KBM-7 (cell line): ENCODE measurements at places on chromosomes 6 and 20.

- DNase-seq = peak; percentile 22
Measured at GRCh38 chr6:792662-793061, 99.7 kb upstream of the EXOC2 start.

- peak; percentile 93 for DNase-seq
Measured at GRCh38 chr20:53922901-53923314, 147.5 kb downstream of the BCAS1 start.

- peak; percentile 59 for DNase-seq
Measured at GRCh38 chr6:19851241-19852089, 14.3 kb downstream of the ID4 start.

GRCh38 chr20:59431014-59431413, 130.6 kb downstream of the EDN3 start:
- no peak for DNase-seq

DNA sequence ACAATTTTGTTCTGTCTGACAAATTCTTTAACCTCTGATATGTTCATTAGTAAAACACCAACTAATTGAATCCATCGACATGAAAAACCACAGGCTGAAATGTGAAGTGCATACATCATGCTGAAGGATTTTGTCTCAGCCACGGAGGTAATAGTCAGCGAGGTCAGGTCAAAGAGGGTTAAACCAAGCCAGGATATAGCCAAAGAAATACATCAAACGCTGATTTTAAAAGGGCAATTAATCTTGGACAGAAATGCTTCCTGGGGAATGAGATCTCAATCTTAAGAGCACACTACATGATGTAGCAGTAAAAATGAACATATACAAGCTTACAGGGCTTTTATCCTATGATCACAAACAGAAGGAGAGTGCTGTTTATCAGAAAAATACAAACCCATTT, 106.7 kb downstream of the PRDM1 start:
- no peak for DNase-seq

DNA sequence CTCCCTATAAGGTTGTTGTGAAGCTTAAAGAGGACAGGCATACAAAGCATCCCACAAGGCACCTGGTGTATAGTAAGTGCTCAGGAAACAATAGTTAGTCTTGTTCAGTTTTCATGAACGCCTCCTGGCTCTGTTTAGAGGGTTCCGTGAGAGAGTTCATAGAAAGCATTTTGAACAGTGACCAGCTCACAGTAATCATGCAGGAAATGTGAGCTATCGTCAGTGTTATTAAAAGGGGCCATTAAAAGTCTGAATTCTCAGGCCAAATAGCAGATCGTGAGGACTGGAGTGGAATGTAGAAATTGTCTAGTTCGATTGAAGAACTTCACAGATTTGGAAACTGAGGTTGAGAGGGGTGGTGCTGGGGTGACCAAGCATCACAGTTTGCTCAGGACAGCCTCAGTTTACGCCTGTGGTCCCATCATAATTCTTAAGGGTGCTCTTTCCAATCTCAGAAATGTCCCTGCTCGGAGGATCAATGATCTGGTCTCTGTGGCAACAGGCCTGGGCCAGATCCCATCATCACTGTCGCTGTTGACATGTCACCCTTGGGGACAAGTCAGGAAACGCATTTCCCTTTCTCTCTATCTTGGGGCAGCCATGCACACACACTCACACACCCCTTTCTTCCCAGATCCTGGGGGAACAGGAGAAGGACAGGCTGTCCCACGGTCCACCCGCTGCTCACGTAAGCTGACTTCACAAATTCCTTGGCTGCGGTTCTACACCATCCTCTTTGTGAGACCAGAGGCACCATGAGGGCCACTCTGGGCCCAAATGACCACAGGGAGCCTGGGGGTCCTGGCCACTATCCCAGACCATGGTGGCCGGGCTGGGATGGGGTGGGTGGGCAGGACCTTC, 7.2 kb downstream of the TGM2 start:
- DNase-seq = no peak

- DNase-seq = no peak
Measured at GRCh38 chr6:134223796-134224420, 94.0 kb downstream of the SGK1 start.

DNA sequence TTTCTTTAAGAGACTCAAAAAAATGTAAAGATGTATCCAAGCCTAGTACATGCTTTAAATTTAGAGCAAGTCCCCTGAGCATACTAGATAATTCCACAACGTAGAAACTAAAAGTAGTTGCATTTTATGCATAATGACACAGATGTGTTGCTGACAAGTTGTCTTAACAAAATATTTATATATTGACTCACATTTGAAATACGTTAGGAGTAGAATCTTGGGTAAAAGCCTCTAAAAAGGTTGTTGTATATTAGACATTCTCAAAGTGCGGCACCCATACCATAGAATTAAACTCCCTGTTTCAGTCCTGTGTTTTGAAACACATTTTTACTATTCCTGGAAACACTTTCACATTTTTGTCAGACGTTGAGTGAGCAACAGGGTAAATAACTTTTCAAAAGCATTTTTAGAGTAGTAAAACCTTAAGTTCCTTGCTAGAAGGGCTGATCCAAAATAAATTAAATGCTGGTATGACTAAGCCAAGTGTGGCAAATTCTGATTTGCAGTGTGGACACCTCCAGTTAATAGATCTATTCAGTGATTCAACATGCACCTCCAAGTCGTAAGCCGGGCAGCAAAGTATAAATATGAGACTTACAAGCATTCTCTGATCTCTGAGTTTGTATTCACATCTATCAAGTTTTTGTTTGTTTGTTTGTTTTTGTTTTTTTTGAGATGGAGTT, 97.5 kb downstream of the GMDS start:
- DNase-seq = no peak

DNA sequence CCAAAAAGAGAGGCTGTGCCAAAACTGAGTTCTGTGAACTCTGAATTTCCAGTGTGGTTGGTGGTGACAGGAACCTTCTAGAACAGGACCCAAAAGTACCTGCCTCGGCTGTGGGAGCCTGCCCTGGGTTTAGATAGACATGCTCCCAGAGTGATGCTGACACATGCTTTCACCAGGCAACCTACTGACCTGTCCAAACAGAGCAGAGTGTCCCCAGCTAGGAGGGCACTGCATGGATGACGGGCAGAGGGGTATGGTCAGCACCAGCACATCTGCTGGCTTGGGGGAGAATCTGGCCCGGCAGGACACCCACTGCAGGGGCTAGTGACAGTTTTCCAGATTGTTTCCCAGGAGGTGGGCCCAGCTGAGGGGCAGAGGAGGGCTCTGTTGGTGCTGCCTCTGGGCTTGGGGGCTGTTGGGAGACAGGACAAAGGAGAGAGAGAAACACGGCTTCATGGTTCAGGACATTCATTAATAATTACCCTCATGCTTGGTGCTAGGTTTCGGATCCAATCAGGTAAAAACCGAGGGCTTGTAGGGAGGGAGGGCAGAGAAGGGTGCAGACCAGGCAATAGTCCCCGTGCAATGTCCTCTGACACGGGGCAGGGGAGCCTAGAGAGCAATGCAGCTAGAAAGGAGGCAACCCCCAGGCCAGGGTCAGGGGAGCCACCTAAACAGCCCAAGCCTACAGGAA, 15.0 kb downstream of the KCNK5 start:
- DNase-seq = no peak

DNA sequence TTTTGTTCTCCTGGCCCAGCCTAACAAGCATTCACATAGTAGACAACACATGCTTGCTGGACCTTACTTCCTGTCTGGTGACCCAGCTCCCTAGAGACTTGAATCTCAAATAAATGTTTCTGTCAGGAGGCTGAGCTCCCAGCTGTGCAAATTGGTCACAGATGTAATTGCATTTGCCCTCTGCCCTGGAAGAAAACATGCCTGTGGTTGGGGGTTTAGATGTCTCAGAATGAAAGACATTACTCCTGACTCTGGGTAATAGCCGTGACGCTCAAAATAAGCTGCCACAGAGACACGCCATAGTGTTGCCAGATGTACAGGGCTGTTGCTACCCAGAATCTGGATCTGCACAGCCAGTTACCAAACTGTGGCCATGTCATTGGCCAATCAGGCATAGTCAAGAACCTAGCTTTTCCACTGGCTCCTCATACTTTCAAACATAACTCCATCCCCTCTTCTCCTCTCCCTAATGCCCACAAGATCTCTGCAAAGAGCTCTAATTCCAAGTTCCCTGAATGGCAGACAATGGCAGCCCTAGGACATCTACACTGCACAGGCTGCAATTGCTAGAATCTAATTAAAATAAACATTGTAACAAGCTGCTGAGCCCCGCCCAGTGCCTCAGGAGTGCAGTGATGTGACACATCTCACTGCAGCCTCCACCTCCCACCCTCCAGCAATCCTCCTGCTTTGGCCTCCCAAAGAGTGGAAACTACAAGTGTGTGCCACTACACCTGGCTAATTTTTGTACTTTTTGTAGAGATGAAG, 32.8 kb upstream of the GMPR start:
- DNase-seq = peak; percentile 69

DNA sequence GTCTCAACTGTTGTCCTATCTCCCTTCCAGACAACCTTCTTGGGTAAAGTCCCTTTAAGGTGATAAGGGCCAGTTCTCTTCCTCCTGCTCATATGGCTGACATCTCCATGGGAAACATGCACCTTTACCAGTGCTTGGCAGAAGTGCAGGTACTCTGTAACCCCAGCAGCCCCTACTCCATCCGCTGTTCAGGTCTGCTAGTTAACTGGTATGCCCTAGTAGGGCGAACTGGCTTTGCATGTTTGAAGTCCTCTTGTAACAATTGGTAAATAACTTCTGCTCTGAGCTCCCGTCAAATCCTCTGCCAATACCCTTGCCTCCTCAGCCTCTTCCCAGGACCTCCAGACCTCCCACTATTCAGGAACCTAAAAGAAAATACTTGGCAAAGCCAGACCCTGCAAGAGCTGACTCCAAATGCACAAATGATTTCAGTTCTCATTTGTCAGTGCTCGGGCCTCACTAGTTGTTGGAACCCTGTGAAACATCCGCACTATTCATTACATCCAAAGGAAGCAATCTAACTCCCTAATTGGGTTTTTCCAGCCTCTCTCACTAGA, 703.7 kb downstream of the MAFB start:
- no peak for DNase-seq

GRCh38 chr20:49516916-49517804, 34.7 kb upstream of the KCNB1 start:
- no peak for DNase-seq

- no peak for DNase-seq
Measured at GRCh38 chr6:30716879-30717128, 277 bp downstream of the MDC1 start.

DNA sequence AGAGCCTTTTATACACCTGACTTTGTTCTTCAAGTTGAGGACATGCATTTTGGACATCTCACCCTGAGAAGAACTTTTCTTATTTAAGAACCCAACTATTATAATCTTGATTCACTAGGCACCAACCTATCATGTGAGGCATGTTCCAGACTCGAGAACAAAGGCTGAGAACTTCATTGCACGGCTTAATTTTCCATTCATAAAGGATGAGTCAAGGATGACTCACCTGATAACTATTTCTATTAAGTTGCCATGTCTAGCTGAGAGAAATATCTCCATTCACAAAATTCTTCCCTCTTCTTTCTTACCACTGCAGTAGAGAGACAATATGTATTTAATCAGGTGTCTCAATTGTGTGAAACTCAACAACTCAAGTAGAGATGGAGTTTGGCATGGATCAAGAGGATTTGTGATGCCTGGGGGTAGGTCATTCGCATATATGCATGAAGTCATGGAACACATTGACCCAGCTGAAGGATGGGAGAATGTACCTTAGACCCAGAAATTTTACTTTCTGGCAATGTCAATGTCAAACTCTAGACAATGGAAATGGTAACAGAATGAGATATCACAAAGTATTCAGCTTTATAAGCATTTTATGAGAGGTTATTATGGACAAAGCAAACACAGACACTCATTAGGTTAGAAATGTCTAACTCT, 208.7 kb upstream of the PRND start:
- DNase-seq = no peak

DNA sequence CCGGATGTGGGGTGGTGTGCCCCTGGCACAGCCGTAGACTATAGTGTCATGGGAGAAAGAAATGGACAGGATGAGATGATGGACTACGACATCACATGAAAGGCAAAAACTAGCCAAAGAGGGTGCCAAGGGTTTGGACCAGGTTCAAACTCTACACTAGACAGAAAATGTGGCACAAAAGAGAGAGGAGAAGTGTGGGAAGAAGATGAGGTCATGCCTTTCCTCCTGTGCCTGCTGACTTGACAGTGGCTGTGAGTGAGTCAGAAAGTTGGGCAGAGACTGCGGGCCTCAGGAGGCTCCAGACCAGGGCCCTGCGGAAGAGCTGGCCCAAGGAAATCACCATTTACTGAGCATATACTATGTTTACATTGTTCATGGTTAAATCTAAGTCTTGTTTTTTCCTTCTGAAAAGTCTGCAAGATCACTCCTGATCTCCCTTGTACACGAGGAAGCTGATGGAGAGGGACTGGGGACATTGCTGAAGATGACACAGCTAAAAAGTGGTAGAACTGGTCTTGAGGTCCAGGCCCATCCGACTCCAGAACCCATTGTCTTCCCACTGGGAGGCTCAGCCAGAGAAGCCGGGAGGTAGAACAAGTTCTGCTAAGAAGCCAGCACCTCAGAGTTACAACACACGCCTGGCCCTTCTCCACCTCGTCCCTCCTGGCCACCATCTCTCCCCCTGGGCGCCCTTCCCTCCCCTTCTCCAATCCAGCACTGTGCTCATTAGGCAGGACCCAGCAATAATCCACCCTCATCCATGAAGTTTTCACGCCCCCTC, 35.6 kb downstream of the CNKSR3 start:
- DNase-seq = no peak

- no peak for DNase-seq
Measured at GRCh38 chr6:37565267-37566110, 65.8 kb upstream of the CCDC167 start.

GRCh38 chr20:7736336-7736735, 203.9 kb downstream of the HAO1 start:
- DNase-seq = no peak

- DNase-seq = no peak
Measured at GRCh38 chr6:108609276-108609769, 48.6 kb downstream of the FOXO3 start.

DNA sequence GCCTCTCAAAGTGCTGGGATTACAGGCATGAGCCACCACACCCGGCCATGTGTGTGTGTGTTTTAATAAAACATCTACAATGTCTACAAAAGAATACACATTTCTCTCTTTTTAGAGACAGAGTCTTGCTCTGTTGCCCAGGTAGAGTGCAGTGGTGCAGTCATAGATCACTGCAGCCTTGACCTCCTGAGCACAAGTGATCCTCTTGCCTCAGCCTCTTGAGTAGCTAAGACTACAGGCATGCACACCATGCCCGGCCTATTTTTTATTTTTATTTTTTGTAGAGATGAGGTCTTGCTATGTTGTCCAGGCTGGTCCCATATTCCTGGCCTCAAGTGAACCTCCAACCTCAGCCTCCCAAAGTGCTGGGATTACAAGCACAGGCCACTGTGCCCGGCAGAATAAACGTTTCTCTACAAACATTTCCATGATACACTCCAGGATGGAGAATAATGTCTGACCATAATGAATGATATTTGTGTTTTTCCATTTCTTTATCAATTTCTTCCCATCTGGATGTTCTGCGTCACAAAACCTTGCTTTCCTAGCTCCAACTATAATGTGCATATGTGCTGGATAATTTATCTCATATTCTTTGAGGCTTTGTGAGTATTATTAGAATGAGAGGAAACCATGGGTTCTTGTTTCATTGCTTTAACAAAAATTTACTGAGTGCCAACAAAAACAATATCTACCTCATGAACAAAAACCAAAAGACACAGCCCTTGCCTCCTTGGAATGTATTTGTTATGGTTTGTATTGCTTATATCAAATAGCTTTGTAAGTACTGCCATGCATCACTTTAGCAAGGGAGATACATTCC, 28.6 kb upstream of the CCN2 start:
- no peak for DNase-seq

- DNase-seq = no peak
Measured at GRCh38 chr6:92690997-92691599, 728.3 kb downstream of the EPHA7 start.

GRCh38 chr6:15823838-15824414, 161.1 kb upstream of the DTNBP1 start:
- DNase-seq = no peak
